NCI-H526 (cell line): ENCODE measurements at places on chromosomes 3 and 15.

DNA sequence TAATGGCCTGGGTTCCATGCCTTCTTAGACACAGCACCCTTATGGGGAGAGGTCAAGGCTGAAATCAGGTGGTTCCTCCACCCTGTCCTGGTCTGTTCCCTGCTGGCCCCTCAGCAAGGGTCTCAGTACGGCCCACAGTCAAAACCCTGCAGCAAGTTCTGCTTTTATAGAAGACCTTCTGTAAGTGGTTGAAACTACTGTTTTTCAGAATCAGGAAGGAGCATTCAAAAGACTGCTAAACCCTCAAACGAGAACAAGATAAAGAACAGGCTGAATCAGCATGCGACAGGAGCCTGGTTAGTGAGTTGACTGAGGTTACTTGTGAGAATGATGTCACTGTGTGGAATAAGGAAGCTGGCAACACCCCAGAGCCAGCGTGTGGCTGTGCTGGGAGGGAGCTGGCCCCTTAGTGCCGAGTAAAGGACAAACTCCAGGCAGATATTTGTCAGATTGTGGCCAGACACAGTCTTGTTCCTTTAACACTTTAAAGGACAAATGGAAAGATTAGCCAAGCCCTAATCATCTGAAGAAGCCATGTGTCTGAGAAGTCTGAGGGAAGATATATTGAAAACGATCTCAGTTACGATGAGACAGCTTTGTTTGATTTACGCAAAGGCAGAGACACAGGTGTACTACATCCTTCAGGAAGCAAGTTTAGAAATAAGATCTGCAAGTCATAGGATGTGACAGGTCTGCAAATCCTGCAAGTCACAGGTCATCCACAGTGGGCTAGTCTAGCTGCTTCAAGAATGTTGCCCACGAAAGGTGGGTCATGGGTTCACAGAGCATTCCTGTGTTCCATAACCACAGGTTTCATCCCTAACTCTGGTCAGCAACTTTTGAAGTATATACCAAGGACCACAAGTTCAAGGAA lies 54.0 kb downstream of the B3GNT5 start:
- DNase-seq, result no peak

- no peak for DNase-seq
Measured at GRCh38 chr3:108153451-108153981, 62.7 kb upstream of the CD47 start.

DNA sequence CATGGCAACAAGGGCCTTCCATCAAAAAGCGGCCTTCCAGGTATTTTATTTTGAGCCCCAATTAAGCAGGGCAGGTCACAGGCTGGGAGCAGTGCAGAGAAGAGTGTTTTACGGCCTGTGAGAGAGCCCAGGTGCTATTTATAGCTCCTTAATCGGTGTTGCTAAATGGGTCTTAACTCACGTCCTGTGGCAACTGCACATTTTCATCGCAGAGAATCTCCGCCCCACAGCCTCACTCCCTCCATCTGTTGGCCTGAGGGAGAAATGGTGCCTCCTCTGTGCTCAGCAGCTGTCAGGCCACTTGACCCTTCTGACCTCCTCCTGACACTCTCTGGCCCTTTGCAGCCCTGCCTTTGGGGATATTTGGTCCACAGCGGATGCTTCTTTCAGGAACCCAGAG lies 58.6 kb downstream of the SPSB4 start:
- DNase-seq, result no peak

DNA sequence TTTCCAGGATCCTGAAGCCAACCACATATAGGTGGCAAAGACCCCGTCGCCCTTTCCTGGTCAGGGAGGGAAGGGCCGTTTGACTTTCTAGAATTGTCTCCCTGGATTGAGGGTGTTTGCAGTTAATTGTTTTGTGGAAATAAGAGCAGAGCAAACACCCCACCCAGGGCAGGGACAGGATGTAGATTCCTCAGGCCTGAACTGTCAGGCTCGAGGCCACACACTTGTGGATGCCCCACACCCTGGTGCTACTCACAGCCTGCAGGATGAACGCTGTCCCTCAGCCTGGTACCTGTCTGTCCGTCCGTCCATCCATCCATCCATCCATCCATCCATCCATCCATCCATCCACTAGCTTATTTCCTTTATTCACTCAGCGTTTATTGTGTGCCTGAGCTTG lies 29.9 kb upstream of the FLNB start:
- no peak for DNase-seq

- no peak for DNase-seq
Measured at GRCh38 chr3:194577986-194578905, 55.0 kb downstream of the TMEM44 start.
